ENCODE measurements at places on chromosomes 6 and 20. TPM values are rescaled to one million over a fixed set of nuclear protein-coding genes. Genes with fewer than 3 reads are reported as not detected.

The HLA-DRB1 gene
- not detected for polyA plus RNA-seq

DNA sequence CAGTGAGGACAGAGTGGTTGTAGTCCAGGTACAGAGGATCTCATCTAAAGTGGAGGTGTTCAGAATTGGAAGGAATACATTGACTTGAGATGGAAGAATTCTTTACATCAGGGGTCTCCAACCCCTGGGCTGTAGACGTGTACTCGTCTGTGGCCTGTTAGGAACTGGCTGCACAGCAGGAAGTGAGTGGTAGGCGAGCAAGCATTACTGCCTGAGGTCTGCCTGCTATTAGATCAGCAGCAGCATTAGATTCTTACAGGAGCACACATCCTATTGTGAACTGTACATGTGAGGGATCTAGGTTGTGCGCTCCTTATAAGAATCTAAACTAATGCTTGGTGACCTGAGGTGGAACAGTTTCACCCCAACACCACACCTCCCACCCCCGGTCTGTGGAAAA lies 121.1 kb downstream of the CDKAL1 start:
- DNase-seq, result no peak

DNA sequence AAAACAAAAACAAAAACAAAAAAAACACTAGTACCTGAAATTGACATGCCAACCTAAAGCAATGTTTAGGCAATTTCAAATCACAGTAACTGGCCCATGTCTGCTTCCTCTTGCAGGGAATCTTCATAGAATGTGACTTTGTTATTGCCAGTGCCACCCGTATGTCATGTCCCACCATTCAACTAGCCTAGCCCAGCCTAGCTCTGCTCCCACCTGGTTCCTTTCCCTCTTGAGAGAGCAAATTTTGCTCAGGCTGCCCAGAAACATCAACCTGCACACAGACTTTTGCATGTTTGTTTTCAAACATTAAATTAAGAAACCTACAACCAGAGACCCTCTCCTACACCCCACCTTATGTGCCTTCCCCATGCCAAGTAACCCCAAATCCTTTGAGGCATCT lies 124.8 kb upstream of the SLC2A12 start:
- DNase-seq, result no peak

DNA sequence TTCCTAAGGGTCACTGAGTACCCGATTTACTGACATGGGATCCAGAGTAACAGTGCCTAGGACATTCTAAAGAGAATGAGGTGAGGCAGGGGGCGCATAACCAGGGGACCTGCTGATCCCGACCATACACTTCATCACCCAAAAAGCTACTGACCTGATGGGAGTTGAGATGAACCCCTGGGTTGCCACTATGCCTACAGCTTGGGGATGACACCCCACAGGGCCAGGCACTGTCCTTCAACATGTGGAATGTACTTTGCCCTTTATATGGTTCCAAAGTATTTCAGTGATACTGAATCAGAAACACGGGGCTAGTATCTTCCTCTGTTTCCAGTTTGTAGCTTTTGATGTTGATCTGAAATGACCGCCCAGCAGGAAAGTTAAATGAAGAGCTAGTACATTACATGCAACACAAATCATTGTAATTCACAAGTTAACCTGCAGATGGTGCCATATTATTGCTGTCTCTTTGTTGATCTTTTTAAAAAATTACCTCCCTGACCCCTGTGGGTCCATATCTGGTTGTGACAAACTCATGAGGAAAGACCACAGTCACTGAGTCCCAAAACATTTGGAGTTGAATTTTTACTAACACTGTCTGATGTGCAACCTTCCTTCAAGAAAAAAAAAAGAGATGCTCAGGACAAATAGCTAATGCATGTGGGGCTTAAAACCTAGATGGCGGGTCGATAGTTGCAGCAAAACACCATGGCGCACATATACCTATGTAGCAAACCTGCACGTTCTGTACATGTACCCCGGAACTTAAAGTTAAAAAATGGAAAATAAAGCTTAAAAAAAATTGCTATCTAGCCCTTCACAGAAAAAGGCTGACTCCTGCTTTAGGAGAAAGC lies 42.7 kb upstream of the GCNT2 start:
- peak; percentile 58 for DNase-seq

The PRPH2 gene
- 0.05 TPM for polyA plus RNA-seq

The ALDH8A1 gene
- polyA plus RNA-seq, result 0.68 TPM

All from HepG2 (cell line).